ENCODE measurements at places on chromosomes 5 and 9.

GRCh38 chr5:138488481-138488945, 23.2 kb downstream of the EGR1 start:
- DNase-seq, result peak; percentile 42

GRCh38 chr9:120394058-120394669, 185.8 kb downstream of the CDK5RAP2 start:
- peak; percentile 59 for DNase-seq

DNA sequence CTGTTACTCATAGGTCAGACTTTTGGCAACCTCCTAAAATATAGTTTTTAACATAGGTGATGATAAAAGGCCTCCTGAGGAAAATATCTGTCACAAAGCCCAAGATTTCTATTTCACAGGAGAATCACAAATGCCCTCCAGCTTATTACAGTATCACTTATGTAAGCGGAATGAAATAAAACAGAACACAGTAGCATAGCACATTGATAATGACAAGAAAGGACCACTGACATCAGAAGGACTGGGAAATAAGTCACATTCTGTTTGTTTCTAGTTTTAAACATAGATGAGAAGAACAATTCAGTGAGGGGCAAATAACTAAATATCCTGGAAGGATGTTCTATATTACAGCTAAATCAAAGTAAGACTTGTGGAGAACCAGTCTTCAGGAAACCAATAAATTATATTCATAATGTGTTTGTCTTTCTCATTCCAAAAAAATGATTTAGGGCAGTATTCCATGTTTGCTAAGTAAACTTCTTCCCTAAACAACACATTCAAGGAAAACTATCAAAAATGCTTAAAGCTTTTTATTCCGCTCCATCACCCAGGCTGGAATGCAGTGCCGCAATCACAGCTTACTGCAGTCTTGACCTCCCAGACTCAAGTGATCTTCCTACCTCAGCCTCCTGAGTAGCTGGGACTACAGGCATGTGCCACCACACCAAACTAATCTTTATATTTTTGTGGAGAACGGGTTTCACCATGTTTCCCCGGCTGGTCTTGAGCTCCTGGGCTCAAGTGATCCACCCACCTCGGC, 20.8 kb upstream of the CTNNAL1 start:
- DNase-seq, result no peak

- DNase-seq, result no peak
Measured at GRCh38 chr5:91424638-91425436, 41.7 kb upstream of the ARRDC3 start.

- DNase-seq, result no peak
Measured at GRCh38 chr5:135348918-135349317, 50.1 kb downstream of the MACROH2A1 start.

- no peak for DNase-seq
Measured at GRCh38 chr5:35359859-35360258, 129.6 kb upstream of the PRLR start.

All from suppressor macrophage treated with lipopolysaccharide for 4 hours (primary cell).